Colonic mucosa (tissue), 4 donors: ENCODE measurements at places on chromosomes 12 and 14.

- DNase-seq = no peak
These were observed 83.6 kb downstream of the CCDC92 start for GRCh38 chr12:123888989-123889388.

DNA sequence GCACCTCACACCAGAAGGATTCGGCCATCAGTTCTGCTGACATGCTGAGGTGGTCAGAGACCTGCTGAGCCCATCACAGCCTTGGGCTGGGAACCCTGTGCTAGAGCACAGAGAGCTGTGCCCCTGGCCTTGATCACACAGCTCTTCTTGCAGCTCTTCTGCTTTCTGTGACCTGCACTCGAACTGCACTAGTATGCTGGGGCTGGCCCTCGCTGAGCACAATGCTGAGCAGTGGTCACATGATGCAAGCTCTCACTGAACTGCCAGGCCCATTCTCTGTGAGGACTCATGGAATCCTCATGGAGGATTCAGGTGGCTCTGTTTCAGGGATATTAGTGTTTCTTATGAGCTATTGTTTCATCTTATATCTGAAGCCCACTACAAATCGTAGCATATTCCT, 22.5 kb downstream of the FBXO21 start:
- no peak for DNase-seq

DNA sequence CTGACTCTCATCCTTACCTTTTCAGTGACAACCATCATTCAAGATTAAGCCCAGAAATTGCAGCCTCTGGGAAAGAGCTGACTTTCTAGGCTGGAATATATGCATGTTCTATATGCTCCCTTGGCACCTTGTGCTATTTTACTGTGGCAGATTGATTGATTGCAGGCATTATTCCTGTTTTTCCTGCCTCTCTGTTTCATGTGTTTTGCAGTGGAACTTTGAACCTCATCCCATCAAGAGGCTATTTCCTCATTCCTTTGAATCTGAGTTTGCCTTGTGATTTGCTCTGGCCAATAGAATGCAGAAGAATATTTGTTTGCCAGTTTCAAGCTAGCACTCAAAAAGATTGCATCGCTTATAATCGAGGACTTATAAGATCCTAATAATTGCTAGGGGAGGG, 174.8 kb upstream of the DCN start:
- DNase-seq = peak; percentile 52

DNA sequence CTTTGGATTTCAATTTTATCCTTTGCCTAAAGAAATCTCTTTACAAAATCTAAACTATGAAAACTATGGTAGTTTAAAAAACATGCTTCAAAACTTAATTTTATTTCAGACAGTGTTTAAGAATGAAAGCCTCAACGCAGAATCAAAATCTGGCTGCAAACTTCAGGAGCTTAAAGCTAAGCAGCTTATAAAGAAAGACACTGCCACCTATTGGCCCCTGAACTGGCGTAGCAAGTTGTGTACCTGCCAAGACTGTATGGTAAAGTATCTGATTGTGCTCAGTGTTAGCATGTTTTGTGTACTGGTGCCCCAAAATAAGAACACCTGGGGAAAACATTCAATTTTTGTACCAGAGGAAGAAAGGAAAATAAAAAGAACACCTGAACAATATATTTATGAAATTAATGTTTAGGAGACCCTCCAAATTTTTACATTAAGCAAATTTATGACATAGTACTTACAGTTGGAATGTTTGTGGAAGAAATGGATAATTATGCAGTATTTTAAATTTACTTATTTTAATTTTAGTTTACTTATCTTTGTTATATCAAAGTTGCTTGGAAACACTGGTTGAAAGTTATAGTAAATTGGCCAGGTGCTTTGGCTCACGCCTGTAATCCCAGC, 12.2 kb downstream of the UBR7 start:
- peak; percentile 48 for DNase-seq

- no peak for DNase-seq
These were observed 21.8 kb upstream of the DCN start for GRCh38 chr12:91204421-91204820.
